SJCRH30 (cell line): ENCODE measurements at places on chromosomes 13 and 19. TPM values are rescaled to one million over a fixed set of nuclear protein-coding genes. Genes with fewer than 3 reads are reported as not detected.

The NAPSA gene
- 0.08 and 0.18 TPM in 2 replicates for total RNA-seq

The ADGRE3 gene
- not detected in 2 replicates for total RNA-seq

The GAPDHS gene
- total RNA-seq: not detected in 2 replicates

The C19orf67 gene
- not detected in 2 replicates for total RNA-seq

The AMER2 gene
- not detected in 2 replicates for total RNA-seq

The UBE2S gene
- 509 and 566 TPM in 2 replicates for total RNA-seq

The TMIGD2 gene
- total RNA-seq: 0.30 and 1.5 TPM in 2 replicates

The SIGLEC12 gene
- total RNA-seq: not detected in 2 replicates

The TMC4 gene
- total RNA-seq: not detected in 2 replicates

The CDADC1 gene
- total RNA-seq: 5.7 and 7.9 TPM in 2 replicates

The CYP2A6 gene
- not detected in 2 replicates for total RNA-seq

The IZUMO4 gene
- 0.38 TPM in 1 of 2 replicates, not detected in the other for total RNA-seq

The FPR2 gene
- not detected in 2 replicates for total RNA-seq

The FOXO1 gene
- 47.0 and 53.7 TPM in 2 replicates for total RNA-seq

The GZMM gene
- total RNA-seq: not detected in 2 replicates

The TUBB4A gene
- total RNA-seq: not detected in 2 replicates

The OR10H1 gene
- total RNA-seq: not detected in 2 replicates

The BCKDHA gene
- 59.3 and 64.2 TPM in 2 replicates for total RNA-seq

The RNF113B gene
- not detected in 2 replicates for total RNA-seq

The ZNF791 gene
- 25.0 and 25.7 TPM in 2 replicates for total RNA-seq

The NTF4 gene
- not detected in 2 replicates for total RNA-seq

The OR4F17 gene
- 0.08 TPM in 1 of 2 replicates, not detected in the other for total RNA-seq

The CD37 gene
- total RNA-seq: not detected in 2 replicates

The ZNF44 gene
- 8.6 and 8.7 TPM in 2 replicates for total RNA-seq

The SLITRK6 gene
- total RNA-seq: 0.05 TPM in 1 of 2 replicates, not detected in the other

The OLFM2 gene
- total RNA-seq: 0.20 TPM in 1 of 2 replicates, not detected in the other

The IGFL3 gene
- not detected in 2 replicates for total RNA-seq

The CILP2 gene
- total RNA-seq: 0.94 and 1.1 TPM in 2 replicates

The DCT gene
- total RNA-seq: 0.06 TPM in 1 of 2 replicates, not detected in the other

The TEX29 gene
- total RNA-seq: not detected in 2 replicates

The SIGLEC9 gene
- total RNA-seq: not detected in 2 replicates

The CGB8 gene
- not detected in 2 replicates for total RNA-seq

The IQCN gene
- total RNA-seq: 0.03 and 0.06 TPM in 2 replicates

The SPINT2 gene
- total RNA-seq: 0.38 and 0.45 TPM in 2 replicates

The NALCN gene
- 0.26 and 0.68 TPM in 2 replicates for total RNA-seq

The GPR12 gene
- not detected in 2 replicates for total RNA-seq

The CLASRP gene
- 26.4 and 39.8 TPM in 2 replicates for total RNA-seq

The IRGC gene
- not detected in 2 replicates for total RNA-seq

The BCL3 gene
- total RNA-seq: 7.3 and 10.0 TPM in 2 replicates

The RUBCNL gene
- 1.8 TPM in 2 replicates for total RNA-seq

The WTIP gene
- total RNA-seq: 15.3 and 15.9 TPM in 2 replicates

The CACNA1A gene
- total RNA-seq: 0.12 TPM in 1 of 2 replicates, not detected in the other

The LYPD3 gene
- total RNA-seq: not detected in 2 replicates

The NDUFA3 gene
- total RNA-seq: 40.4 and 62.0 TPM in 2 replicates

The B3GNT3 gene
- not detected in 2 replicates for total RNA-seq

The ZNF560 gene
- total RNA-seq: 0.05 TPM in 1 of 2 replicates, not detected in the other

The PLA2G4C gene
- 1.4 and 2.1 TPM in 2 replicates for total RNA-seq

The CYSLTR2 gene
- not detected in 2 replicates for total RNA-seq

The ZNF763 gene
- total RNA-seq: 0.40 and 0.51 TPM in 2 replicates

The ING1 gene
- 11.8 and 12.2 TPM in 2 replicates for total RNA-seq

The MBD3L3 gene
- total RNA-seq: not detected in 2 replicates

The SF3A2 gene
- total RNA-seq: 44.5 and 49.1 TPM in 2 replicates

The BCAM gene
- 15.5 and 15.9 TPM in 2 replicates for total RNA-seq

The CPAMD8 gene
- 0.08 and 0.34 TPM in 2 replicates for total RNA-seq

The ICAM5 gene
- 0.22 and 0.28 TPM in 2 replicates for total RNA-seq

The GRIN3B gene
- total RNA-seq: not detected in 2 replicates
